ENCODE measurements at places on chromosomes 7 and 10.

DNA sequence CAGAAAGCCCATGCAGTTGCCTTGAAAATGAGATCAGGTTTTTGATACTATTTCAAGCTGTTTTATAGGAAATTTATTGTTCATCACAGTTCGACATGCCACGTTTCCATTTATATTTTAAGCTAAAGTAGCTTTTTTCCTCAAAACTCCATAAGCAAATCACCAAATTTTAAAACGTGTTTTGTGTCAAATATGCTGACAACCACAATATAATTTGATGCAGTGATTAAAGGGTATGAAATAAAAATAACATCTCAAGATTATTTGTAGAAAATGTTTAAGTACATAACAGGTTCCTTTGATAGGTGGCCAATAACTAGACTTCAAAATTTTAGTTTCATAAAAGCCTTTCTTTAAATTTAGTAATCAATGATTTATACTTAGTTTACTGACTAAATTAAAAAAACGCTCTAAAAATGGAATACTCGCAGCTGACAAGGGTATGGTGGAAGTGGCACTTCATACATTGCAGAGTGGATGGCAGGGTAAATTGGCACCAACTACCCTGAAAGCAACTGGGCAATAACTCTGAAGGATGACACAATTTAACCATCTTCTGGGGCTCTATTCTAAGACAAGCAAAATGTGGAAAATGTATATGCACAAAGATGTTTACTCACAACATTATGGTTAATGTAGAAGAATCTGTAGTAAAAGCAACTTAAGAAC lies 481.6 kb downstream of the TNS3 start:
- no peak for DNase-seq

DNA sequence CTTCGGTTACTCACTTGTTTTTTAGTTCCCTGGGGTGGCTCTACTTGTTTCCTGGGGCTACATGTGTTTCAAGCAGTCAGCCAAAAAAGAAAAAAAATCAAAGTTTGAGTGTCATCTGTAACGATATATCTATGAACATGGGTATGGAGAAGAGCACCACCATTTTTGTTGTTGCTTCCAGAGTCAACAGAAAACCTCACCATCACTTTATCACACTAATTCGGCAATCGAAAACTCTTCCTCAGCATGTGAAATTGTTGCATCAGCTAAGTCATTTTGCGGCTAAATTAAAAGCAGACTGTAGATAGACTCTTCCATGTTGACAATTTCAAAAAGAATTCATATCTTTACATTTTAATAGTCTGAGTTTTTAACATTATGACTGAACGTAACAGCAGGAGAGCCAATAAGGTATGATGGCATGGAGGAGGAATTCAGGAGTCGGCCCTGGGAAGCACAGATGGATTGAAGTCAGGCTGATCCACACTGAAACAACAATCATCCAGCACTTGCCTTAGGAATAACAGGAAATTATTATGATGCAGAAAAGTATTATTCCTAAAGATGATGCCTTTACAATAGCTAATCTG lies 455.7 kb upstream of the KLF6 start:
- no peak for DNase-seq

- DNase-seq, result no peak
These were observed 11.9 kb upstream of the WDFY4 start for GRCh38 chr10:48672596-48673265.

DNA sequence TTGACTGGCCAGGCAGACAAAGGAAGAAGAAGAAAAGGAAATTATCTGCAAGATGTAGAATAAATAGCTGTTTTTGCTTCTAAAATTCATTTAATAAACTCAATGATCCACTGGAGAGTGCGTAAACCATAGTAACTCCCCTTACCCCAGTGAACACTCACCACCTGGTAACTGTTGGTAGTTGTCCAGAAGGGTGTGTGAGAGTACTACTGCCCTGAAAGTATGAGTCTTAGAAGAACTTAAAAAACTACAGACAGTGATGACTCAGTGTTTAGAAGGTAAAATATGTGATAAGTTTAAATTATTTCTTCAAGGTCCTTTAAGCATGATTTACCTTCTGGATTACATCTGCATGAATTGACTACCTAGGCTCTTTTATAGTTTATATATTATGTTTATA lies 53.0 kb upstream of the SEMA3A start:
- DNase-seq, result no peak

Data from SK-N-DZ (cell line).